Caco-2 (cell line): ENCODE measurements at places on chromosomes 5 and 9. TPM values are rescaled to one million over a fixed set of nuclear protein-coding genes. Genes with fewer than 3 reads are reported as not detected.
A peak's percentile ranks its signal among the peaks of the same experiment; 100 is the strongest.

The DROSHA gene
- total RNA-seq: 88.4 and 88.9 TPM in 2 replicates

The UBE2QL1 gene
- not detected in 2 replicates for total RNA-seq

DNA sequence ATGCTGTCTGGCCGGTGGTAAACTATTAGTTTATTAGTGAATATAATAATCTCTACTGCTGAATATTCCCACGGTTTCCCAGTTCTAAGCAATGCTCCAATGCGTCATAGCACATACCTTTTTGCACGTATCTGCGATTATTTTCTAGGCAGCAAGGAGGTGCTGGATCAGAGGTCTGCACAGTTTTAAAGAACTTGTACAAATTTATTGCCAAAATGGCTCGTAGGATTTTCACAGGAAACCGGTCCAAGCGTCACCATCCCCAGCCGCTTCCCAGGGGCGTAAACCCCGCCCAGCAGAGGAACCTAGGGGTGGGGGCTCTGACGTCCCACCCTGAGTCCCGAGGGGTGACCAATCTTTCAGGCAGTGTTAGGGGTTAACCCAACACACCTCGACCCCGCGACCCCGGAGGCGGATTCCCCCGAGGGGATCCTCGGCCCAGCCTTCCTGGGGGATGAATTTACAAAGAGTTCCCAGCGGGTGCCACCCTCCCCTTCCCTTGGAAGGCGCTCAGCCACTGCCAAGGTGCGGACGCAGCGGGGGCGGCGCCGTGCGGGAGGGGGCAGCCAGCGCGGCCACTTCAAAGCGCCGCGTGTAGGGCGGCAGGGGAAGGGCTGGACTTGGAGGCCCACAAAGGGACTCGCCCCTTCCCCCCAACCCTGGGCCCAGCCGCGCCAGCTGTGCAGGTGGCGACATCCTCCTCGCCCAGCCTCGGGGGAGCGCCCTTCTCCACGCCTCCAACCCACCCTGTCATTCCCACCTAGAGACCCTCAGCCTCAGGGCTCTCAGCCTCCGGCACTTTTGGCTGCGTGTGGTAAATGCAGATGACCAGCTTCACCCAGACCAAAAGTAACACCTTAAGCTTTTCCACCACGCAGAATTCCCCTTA lies 43.5 kb upstream of the TCF7 start:
- H3K4me3 ChIP-seq: peak overlapping the region; percentile 46
- H3K4me1 ChIP-seq: peaks cover 8% of the 10 kb centered on the region; the same call in 1 of the 2 replicates
- H3K36me3 ChIP-seq: no peaks in the 10 kb centered on the region
- H3K27ac ChIP-seq: no peak overlapping the region
- DNase-seq: peak; percentile 70

The SPATA31E1 gene
- total RNA-seq: not detected in 2 replicates

The SLC6A19 gene
- total RNA-seq: 0.29 and 0.32 TPM in 2 replicates

GRCh38 chr9:134406366-134407120 lies 80.3 kb downstream of the RXRA start:
- H3K27ac ChIP-seq: no peak overlapping the region
- H3K4me1 ChIP-seq: peaks cover 1% of the 10 kb centered on the region
- DNase-seq: no peak
- H3K4me3 ChIP-seq: no peak overlapping the region
- peaks cover 1% of the 10 kb centered on the region; the same call in 1 of the 2 replicates for H3K36me3 ChIP-seq
- no peaks in the 10 kb centered on the region for H3K27me3 ChIP-seq

DNA sequence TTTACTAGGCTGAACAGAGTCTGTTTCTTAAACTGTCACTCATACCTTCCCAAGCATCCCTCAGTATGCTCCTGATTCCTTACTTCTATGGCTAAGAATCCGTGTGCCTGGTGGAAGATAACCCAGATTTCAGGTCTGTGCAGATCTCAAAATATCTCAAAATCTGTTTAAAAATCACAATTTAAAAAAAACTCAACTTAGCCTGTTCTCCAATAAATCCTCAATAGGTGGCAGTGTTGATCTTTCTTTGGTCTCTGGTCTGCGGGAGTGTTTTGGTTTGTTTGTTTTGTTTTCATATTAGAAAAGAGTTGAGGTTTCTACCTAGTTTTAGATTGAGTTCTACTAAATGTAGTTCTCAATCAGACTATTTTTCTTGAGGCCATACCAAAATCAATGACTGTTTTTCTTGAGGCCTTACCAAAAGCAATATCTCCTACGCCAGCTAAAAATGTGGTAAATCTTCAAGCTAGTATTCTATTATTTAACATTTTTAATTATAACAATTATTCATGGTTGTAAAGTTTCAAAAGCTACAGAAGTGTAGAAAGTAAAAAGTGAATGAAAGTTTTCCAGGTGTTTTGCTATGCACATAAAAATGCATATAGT lies 57.9 kb downstream of the TGFBR1 start:
- no peaks in the 10 kb centered on the region; the same call in 1 of the 2 replicates for H3K27me3 ChIP-seq
- peak; percentile 47 for DNase-seq
- no peak overlapping the region for H3K4me3 ChIP-seq
- no peaks in the 10 kb centered on the region for H3K36me3 ChIP-seq

The TSSK1B gene
- total RNA-seq: not detected in 2 replicates

DNA sequence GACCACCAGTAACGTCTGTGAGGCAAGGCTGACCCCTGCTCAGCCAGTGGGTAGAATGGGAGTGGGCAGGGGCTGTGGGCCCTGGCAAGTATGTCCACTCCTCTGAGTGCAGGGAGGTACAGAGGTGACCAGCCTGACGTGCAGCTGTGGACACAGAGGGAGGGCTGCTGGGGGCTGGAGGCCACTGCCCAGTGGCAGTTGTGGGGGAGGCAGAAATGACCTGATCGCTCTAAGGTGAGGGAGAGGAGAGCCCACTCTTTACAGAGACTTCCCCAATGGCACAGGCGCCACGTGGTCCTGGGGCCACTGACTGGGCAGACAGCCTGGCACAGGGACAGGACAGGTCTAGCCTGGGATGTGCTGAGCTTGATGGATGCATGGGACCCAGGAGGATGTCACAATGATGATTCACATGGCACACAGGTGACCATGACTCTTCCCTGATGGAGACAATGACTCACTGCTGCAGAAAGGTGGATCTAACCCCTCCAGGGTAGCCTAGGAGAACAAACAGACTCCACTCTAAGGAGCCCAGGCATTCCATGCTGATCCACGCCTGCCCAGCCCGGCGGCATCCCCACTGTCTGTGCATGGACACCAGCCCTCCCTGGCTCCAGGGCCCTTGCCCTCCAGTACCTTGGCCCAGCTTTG lies 7.7 kb downstream of the LPCAT1 start:
- DNase-seq: peak; percentile 70
- H3K27me3 ChIP-seq: no peaks in the 10 kb centered on the region
- H3K36me3 ChIP-seq: peaks cover 3% of the 10 kb centered on the region
- H3K4me3 ChIP-seq: no peak overlapping the region
- peak overlapping the region; percentile 79 for H3K27ac ChIP-seq

DNA sequence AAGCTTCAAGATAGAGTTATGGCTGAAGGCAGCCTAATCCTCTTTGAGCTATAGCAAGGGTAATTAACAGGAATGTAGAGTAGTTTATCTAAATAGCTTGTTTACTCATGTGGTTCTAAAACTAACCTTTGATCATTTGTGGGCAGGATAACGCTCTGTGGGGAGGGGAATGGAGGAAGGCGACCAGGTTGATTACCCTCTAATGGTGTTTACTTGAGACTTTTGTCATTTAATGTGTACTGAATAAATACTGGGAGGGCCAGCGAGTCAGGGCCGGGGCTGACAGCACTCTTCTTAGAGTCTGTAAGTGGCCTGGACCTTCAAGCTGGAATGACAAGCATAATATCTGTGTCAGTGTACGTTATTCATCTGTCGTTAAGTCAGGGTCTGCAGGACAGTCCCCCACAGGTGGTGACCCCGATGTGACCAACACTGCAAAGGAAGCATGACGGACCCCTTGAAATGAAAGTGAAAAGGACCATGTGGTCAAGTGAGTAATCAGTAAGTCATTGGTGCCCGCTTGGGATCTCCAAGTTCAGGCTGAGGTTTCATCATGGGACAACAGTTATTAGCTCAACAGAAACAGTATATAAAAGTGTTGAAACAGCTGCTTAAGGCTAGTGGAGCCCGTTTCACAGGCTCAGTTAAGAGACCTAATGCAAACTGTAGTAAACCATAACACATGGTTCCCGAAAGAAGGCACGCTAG lies 162.6 kb downstream of the CPLANE1 start:
- no peaks in the 10 kb centered on the region for H3K27me3 ChIP-seq
- peak overlapping the region; percentile 18 for H3K27ac ChIP-seq
- peaks cover 2% of the 10 kb centered on the region; the same call in 1 of the 2 replicates for H3K36me3 ChIP-seq
- peak; percentile 74 for DNase-seq

DNA sequence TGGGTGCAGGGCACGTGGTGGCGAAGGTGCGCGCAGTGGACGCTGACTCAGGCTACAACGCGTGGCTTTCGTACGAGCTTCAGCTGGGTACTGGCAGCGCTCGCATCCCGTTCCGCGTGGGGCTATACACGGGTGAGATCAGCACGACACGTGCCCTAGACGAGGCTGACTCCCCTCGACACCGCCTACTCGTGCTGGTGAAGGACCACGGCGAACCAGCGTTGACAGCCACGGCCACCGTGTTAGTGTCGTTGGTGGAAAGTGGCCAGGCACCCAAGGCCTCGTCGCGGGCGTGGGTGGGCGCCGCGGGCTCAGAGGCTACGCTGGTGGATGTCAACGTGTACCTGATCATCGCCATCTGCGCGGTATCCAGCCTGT lies 2.1 kb downstream of the PCDHA2 start:
- no peak overlapping the region for H3K4me3 ChIP-seq
- no peaks in the 10 kb centered on the region for H3K27me3 ChIP-seq
- no peak overlapping the region for H3K27ac ChIP-seq
- H3K4me1 ChIP-seq: no peaks in the 10 kb centered on the region
- DNase-seq: no peak

The THBS4 gene
- total RNA-seq: 0.28 TPM in 1 of 2 replicates, not detected in the other

DNA sequence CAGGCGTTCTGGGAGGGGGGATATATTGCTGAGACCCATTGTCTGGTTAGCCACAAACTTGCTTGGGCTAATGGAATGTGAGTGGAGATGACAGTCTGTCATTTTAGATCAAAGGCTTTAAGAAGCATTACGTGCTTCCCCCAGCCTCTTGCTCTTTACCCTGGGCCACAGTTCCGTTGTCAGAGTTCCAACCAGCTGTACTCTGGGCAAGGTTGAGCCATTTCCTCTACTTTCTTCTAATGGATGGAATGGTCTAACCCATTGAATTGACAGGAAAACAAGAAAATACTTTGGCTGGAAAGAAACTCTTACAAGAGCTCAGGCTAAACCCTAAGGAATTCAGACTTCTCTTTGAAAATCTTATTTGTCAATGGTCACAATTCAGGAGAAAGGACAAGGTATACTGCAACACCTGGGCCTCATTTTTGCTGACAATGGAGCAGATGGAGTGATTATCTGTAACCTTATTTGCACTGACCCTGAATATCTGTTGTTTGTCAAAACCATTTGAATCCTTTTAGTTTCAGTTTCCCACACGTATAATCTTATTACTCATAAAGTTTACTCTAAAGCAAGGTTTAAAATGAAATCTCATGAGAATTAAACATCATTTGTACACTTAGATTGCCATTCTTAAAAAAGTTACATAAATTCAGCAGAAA lies 231.4 kb downstream of the PDE4D start:
- H3K4me3 ChIP-seq: no peak overlapping the region
- H3K27me3 ChIP-seq: no peaks in the 10 kb centered on the region
- DNase-seq: peak; percentile 4

DNA sequence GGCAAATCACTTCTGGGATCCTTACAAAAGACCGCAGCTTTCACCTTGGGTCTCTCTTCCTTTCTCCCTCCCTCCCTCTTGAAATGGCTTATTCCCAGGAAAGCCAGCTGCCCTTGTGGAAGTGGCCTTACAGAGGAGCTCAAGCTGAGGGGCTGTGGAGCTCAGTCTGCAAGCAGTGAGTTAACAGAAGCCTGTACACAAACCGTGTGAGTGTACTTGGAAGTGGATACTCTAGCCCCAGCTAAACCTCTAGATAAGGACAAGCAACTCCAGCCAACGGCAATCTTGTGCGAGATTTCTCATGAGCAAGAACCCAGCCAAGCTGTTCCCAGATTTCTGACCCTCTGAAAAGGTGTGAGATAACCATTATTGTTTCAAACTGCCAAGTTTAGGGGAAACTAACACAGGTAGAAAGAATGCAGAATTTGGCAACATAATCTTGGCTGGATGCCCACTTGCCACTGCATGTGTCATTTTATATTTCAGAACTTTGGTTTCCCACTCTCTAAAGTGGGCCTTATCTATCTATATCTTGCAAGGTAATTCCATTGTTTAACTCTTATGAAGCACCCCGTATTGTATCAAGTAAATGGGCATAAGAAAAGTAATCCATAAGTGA lies 85.6 kb downstream of the CDH18 start:
- H3K36me3 ChIP-seq: no peaks in the 10 kb centered on the region
- H3K4me3 ChIP-seq: no peak overlapping the region
- H3K27me3 ChIP-seq: no peaks in the 10 kb centered on the region
- H3K27ac ChIP-seq: no peak overlapping the region

DNA sequence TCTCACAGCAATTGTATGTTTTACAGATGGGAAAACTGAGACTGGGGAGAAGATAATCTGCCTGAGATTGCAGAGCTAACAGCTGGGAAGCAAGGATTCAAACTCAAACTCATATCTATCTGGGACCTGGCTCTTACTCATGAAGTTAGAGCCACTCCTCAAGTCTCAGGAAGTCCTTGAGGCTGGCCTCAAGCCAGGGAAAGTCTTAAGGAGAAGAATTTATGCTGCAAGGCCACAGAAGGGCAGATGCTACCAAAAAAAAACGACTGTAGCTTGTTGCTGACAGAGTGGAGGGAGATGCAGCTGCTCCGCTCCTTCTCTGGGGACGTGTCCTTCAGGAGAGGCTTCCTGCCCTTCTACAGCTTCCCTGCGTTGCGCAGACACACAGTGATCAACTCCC lies 39.8 kb downstream of the BARHL1 start:
- H3K4me3 ChIP-seq: no peak overlapping the region
- DNase-seq: no peak
- no peak overlapping the region for H3K27ac ChIP-seq
- H3K4me1 ChIP-seq: no peaks in the 10 kb centered on the region
- no peaks in the 10 kb centered on the region for H3K27me3 ChIP-seq
- no peaks in the 10 kb centered on the region for H3K36me3 ChIP-seq

- no peaks in the 10 kb centered on the region for H3K36me3 ChIP-seq
- H3K27me3 ChIP-seq: no peaks in the 10 kb centered on the region
- no peak overlapping the region for H3K27ac ChIP-seq
- H3K4me3 ChIP-seq: no peak overlapping the region
- H3K4me1 ChIP-seq: no peaks in the 10 kb centered on the region
- DNase-seq: no peak
Measured at GRCh38 chr9:84891924-84892323, 222.4 kb downstream of the NTRK2 start.

DNA sequence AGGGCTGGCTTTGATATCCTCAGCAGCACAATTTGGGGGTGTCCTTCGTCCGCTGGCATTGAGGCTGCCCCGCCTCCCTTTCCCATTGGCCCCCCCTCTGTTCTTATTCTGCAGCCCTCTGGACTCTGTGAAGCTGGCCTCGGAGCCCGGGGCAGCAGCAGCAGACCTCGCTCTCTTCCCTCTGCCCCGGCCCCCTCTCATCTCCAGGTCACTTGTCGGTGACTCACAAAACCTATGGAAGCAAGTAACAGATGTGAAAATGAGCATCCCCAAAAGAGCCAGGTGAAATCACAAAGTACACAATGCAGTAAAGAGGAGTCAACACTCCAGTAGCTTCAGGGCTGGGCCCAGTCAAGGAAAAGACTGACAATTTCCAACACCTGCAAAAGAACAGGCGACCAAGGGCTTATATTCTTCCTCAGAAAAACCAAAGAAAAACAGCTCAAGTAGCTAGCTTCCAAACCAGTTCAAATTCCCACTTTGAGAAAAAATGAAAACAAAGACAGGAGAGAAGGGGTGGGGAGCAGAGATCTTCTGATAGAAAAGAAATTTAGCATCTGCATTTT lies 97.5 kb downstream of the ZNF608 start:
- H3K27me3 ChIP-seq: no peaks in the 10 kb centered on the region
- no peaks in the 10 kb centered on the region for H3K36me3 ChIP-seq
- no peak overlapping the region for H3K27ac ChIP-seq
- DNase-seq: no peak

The BASP1 gene
- 73.5 and 78.1 TPM in 2 replicates for total RNA-seq
